ENCODE measurements at places on chromosomes 11 and 22.

DNA sequence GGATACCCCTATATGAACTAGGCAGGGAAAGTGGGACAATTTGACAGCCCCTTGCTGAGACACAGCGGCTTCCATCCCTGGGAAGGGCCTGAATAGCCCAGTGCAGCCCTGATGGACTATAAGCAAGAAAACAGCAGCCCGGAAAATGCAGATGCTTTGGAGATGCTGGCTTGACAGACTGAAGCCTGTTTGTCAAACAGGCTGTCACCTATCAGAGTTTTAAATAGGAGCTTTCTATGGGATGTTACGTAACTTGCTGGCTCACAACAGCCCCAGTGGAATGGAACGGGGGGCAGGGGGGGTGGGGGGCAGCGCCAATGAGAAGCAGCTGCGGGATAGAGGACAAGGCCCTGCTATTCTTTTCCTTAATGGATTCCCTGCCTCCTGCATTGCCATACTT, 91.9 kb upstream of the NTM start:
- no peak for DNase-seq

DNA sequence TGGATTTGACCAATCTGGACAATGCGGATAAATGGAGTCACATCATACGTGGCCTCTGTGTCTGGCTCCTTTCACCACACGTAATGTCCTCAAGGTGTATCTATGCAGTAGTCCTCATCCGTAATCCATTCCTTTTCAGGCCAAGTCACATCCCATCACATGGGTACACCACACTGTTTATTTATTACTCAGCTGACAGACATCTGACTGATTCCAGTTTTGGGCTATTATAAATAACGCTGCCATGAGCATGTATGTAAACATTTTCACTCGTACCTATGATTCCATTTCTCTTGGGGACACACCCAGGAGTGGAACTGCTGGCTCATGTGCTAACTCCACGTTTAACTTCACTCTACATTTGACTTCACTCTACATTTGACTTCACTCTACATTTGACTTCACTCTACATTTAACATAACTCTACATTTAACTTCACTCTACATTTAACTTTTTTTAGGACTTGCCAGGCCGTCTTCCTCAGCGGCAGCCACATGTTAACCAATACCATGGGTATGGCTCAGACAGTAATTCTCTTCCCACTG, 52.1 kb downstream of the SHANK2 start:
- no peak for DNase-seq

DNA sequence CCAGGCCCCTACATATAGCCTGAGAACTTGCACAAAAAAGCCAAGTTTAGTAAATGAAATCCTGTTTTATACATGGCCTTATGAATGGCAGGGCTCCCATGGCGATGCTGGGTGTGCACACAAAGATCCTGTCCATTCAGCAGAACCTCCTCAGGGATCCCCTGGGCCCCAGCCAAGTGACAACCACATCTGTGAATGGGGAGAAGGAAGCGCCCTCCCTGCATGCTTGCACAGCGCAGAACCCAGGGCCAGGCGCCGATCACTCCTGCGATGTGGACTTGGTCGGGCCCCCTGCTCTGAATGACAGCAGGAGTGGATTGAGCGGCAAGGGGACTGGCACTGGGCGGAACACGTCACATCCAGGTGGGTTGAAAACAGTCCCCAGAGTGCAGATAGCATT, 4.5 kb upstream of the CDC42EP2 start:
- DNase-seq, result no peak

- no peak for DNase-seq
Observed at GRCh38 chr22:37019309-37020191, at the start of the genes MPST and TST. Gene MPST (plus strand): TSS chr22:37019742. CDS start chr22:37019837, 95 bp downstream. Gene TST (minus strand): TSS chr22:37019447. CDS start chr22:37018732, 715 bp downstream.

GRCh38 chr11:111796696-111797095, 30.5 kb upstream of the PPP2R1B start:
- DNase-seq, result no peak

GRCh38 chr11:67273260-67273990, 7.2 kb downstream of the GRK2 start:
- no peak for DNase-seq

DNA sequence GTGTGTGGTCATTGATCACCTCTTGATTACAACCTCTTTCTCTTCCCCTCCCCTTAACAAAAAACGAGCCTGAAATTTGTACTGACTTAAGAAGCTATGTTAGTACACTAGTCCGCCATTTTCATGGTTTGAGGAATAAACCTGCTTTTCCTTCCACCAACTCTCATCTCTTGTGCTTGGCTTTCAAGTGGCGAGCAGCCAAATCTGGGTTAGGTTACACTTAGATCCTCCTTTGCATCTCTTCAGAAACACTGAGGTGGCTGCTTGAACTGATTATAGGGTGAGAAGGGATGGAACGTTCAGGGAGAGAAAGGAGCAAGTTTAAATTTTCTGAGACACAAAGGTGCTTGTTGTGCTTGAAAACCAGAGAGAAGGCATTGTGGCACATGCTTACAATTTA, 2171.4 kb downstream of the LRRC4C start:
- DNase-seq, result no peak

DNA sequence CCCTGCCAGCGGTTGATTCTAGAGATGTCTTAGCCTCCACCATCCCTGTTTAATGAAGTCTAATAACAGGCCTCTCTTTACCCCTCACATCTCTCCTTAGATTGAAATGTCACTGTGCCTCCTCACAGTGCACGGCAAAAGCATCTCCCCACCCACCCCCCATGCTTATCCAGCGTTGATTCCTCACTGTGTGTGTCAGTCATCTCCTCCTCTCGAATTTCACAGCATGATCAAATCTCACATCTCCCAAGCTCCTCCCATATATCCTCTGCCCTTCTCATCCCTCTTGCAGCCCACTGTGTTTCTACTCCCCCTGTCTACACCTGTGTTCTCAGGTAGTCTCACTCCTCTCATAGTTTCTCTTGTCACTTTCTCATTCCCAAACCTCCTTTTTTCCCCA, 84.6 kb downstream of the DBX1 start:
- no peak for DNase-seq

Measured in activated CD4-positive, CD25-positive, alpha-beta regulatory T cell treated with anti-CD3 and anti-CD28 coated beads, Interleukin-2, amount 50 U/mL, for 16 hours (primary cell).